ENCODE measurements at places on chromosomes 1 and 21.

- DNase-seq: no peak
Observed at GRCh38 chr1:225343618-225344017, 84.2 kb downstream of the LBR start.

- no peak for DNase-seq
Observed at GRCh38 chr1:7329868-7330615, 441.1 kb upstream of the VAMP3 start.

DNA sequence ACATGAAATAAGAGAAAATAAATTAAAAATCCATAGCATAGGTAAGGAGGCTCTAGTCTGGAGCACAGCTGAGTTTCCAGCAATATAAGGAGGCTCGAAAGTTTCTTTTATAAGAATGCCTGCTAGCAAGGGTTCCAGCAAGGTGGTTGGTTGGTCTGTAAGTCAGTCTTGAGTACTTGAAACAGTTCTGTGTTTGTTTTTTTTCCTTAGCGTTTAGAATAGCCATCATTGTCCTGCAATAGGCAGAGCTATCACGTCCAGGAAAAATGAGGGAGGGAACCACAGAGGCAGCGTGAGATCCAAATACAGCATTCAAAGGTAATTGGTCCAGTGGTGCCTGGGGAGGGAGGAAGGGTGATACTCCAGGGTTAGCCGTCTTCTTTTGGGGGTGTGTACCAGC, 8.4 kb downstream of the UBE2Q1 start:
- no peak for DNase-seq

DNA sequence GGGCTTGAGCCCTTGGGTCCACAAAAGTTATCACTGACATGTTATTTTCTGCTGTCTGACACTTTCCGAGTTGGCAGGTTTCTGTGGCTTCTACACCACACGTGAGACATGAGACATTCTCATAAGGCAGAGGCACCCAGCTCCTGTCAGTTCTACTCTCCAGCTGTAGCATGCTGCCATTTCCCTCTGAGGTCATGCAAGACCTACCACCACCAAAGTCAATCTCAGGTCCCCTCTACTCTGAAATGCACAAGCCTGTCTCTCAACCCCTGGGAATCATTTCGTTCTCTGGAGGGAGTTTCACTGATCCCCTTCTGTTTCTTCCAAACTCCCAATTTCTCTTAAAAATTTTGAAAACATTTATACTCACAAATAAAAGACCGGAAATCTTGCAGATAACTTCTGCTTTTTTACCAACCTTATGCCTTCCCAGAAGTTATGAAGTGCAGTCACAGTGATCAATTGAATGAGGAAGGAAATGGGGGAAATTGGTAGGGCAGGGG, 39.5 kb upstream of the CR2 start:
- no peak for DNase-seq

GRCh38 chr1:114712977-114713376, 3.6 kb downstream of the NRAS start:
- no peak for DNase-seq

GRCh38 chr1:115807723-115808122, 33.2 kb downstream of the NHLH2 start:
- DNase-seq: peak; percentile 55

GRCh38 chr1:197917805-197918651, 856 bp downstream of the LHX9 start:
- no peak for DNase-seq

- DNase-seq: no peak
Observed at GRCh38 chr1:92817137-92817697, 14.6 kb upstream of the RPL5 start.

Measured in mesothelial cell of epicardium (in vitro differentiated cells).